ENCODE measurements at places on chromosomes 2 and 18.

DNA sequence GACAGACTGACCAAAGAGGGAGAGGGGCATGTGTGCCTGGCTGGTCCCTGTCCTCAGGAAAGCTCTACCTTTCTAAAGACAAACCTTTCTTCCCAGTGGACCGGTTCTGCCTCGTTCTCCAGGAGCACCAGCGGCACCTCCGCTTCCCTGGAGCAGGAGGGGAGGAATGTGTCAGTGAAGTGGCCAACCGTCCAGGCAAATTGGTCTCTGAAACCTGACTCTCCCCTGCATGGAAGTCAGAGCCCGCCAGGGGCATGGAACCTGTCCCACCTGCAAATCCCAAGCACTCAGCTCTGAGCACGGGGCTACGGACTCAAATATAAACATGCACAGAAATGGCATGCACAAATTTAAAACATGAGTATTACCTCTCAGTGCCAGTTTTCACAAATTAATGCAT lies 62.9 kb downstream of the COL6A3 start:
- DNase-seq = no peak

DNA sequence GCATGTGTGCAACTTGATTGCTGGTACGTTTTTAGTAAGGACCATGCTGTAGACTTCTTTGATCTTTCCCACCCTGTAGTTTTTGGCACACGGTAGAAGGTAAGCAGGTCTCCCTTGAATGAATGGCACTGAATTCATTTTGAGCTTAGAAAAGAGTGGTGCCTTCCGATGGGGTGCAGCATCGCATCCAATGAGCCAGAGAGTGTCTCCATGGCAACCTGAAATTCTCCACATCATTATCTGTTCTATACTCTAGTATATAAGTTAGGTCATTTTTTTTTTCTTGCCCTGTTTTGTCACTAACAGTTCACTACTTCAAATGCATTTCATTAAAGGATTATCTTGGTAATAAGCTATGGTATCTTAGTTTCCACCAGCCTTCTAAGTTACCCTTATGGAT lies 81.2 kb upstream of the REV1 start:
- no peak for DNase-seq

- DNase-seq = no peak
Measured at GRCh38 chr2:153388246-153388645, 90.3 kb downstream of the RPRM start.

- DNase-seq = peak; percentile 52
Measured at GRCh38 chr18:49898421-49898820, 85.1 kb upstream of the ACAA2 start.

DNA sequence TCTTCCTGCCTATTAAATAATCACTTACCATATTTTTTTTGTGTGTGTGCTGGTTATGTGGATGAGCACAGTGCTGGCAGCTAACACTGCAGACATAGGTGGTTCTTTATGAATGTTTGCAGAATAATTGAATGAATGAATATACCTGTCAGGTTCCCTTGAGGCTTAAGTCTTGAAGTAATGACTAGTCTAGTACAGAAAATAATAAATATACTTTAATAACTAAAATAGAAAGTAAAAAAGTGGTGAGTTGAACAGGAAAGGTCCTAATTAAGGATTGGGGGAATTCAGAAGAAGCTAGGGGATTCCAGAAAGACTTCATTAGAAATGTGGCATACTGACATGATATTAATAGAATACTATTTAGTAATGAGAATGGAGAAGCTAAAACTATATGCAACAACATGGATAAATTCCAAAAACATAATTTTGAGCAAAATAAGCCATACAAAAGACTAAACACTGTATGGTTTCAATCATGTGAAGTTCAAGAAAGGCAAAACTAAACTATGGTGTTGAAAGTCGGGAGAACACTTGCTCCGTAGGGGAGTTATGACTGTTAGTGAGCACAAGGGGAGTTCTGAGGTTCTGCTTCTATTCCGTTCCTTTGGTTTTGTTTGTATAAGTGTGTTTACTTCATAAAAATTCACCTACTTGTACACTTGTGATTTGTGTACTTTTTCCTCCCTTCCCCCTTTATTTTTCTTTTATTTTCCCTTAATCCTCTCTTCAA lies 464.6 kb downstream of the MTX2 start:
- no peak for DNase-seq

DNA sequence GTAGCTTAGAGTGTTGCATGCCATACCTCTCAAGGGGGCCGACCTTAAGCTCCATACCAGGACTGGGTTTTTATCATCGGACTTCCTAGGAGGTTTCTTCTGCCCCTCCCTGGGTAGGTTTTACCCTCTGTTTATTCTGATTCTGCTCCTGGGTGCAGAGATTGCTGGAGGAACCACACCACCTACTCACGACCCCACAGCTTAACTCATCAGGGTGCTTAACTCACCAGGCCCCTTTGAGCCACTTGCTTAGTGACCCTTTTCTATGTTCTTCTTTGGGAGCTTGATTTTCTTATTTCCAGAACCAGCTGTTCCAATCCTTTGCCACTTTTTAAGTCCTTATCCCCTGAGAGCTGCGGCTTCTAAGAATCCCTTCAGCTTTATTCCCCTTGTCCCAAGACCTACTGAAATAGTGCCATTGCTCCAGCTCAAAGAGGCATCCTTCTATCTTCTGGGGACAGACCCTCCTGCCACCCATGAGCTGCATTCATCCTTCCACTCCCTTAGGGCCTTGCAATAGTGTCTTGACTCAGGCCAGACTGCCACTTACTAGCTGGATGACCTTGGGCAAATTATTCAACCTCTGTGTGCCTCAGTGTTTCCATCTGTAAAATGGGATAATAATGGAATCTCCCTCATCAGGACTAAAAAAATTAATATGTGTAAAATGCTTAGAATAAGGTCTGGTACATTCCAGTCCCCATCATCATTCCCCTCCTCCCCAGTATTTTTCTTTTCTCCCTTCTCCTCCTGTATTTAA lies 5.8 kb downstream of the OXER1 start:
- DNase-seq = no peak

All from heart left ventricle (tissue), 16 donors.